Stimulated activated effector memory CD8-positive, alpha-beta T cell treated with anti-CD3 and anti-CD28 coated beads, Interleukin-12 subunit alpha, Interleukin-12 subunit beta, amount 100 ng/mL, for 72 hours (primary cell): ENCODE measurements at places on chromosomes 16 and 17.

DNA sequence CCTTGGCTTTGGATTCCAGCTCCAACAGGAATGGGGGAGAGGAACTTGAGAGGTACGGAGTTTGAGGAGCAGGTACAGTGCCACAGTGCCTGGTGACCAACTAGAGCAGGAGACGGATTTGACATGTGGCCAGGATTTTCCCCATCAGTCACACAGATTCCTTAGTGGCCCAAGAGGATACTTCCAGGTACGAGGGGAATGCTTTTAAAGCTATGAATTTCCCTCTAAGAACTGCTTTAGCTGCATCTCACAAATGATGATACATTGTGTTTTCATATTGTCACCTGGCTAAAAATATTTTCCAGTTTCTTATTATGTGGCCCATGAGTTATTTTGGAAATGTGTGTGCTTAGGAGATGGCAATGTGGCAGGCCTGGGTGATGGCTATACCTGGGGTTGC, 98.3 kb downstream of the ABCC6 start:
- DNase-seq: no peak

DNA sequence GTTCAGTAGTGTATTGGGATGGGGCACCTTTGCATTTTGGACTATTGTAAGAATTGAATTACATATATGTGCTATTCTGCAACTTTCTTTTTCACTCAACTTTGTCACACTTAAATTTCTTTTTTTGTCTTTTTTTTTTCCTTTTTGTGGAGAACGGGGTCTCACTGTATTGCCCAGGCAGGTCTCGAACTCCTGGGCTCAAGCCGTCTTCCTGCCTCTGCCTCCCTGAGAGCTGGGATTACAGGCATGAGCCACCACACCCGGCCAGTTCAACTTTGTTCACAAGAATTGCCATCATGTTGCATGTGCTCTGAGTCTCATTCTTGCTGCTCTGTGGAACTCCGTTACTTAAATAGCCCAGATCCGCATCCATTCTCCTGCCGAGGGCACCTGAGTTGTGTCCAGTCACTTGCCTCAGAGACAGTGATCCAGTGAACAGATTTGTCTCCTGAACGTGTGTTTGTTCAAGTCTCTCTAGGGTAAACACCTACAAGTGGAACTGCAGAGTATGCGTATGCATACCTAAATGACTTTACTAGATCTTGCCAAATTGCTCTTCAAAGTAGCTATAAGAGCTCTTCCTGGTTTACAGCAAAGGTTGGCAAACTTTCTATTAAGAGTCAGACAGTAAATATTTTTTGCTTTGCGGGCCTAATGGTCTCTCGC, 3.4 kb upstream of the SLC38A10 start:
- DNase-seq: no peak

GRCh38 chr17:50533185-50533584, 650 bp downstream of the EPN3 start:
- DNase-seq: no peak

DNA sequence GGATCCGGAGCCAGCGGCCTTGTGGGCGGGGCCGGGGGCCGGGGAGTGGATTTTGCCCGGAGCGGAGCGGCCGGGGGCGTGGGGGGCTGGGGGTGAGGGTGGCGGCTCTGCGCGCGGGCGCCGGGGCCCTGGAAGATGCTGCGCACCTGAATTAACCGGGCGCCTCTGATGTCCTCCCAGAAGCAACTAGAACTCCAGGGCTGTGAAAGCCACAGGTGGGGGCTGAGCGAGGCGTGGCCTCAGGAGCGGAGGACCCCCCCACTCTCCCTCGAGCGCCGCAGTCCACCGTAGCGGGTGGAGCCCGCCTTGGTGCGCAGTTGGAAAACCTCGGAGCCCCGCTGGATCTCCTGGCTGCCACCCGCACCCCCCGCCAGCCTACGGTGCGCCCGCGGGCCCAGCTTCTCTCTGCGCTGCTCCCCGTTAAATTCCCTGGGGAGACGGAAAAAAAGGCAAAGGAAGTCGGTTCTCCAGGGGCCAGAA, 549 bp downstream of the SLC26A11 start:
- no peak for DNase-seq

GRCh38 chr17:54907376-54907775, 6.7 kb downstream of the TOM1L1 start:
- no peak for DNase-seq
